ENCODE measurements at places on chromosomes 6 and 20.

DNA sequence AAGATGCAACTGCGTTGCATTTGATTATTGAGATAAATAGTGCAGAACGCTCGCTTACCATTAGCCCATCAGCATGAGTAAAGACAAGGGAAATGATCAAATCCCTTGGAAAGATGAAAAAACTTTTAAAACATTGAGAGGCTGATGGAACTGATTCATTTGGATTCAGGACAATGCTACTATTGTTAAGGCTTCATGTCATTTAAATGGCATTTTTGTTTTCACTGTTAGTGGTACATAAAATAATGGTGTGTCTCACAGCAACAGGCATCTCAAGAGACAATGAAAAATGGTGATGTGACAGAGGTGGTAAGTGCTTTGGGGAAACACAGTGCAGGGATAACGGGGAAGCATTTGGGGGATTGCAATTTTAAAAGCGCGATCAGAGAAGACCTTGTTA lies 159.7 kb upstream of the KCNG1 start:
- DNase-seq: no peak

- DNase-seq: no peak
These were observed 7.8 kb downstream of the RBM38 start for GRCh38 chr20:57398901-57399535.

DNA sequence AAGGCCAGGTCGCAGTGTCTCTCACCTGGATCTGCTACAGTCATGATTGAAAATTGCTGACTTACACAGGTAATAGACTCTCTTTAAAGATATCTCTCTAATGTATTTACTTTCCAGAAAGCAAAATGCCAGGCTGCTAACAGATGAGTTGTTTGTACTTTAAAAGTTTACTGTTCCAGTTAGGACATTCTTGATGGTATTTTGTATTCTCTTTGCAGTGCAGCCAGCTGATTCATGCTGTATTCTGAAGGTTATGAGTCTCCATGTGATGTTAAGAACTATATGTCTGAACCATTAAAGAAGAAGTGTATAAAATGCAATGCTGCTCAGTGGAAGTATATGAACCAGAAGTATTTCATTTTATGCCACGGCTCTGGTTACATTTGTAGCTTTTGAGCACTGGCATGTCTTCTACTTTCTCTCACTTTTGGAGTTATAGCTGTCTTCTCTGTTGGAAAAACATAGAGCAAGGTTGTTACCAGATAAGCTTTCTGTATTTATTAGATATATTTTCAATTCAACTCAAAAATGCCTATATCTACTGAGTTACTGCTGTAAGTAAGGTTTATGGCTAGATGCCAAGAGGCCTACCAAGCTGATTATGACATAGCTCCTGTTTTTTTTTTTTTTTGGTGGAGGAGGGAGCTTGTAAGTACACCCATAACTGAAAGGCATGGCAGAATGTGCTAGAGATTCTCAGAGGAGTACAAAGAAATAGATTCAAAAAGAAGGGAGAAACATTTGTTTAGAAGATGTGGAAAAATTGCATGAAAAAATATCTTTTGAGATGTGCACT lies 130.5 kb upstream of the MAN1A1 start:
- no peak for DNase-seq

GRCh38 chr6:108788416-108788815 lies 59.8 kb upstream of the ARMC2 start:
- no peak for DNase-seq

- no peak for DNase-seq
These were observed 1.3 kb downstream of the ATRN start for GRCh38 chr20:3472105-3472504.

DNA sequence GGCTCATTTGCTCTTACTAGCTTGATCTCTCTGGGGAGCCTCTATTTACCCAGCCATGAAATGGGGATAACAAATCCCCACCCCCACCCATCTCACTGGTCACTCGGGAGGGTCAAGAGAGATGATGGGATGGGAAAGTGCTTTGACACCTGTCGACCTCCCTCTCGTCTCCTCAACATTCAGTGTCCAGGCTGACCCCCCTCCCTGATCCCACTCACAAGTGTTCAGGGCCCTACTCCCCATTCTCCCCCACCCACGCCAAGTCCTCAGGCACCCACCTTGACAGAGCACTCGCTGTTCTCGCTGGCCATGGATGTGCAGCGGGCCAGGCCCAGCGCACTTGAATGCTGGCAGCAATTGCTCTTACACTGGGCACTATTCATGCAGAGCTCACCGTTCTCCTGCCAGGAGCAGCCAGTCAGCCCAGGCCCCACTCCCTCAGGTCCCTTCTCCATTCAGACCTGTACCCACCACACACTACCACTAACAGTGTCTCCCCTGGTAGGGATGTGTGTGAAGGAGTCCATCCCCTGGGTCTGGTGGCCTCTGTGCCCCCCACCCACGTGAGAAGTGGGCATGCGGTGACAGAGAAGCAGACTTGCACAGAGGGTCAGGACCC lies 1.6 kb downstream of the CLPS start:
- DNase-seq: no peak

GRCh38 chr6:108803982-108804490 lies 44.2 kb upstream of the ARMC2 start:
- DNase-seq: no peak

- DNase-seq: no peak
These were observed 14.2 kb downstream of the MANBAL start for GRCh38 chr20:37303637-37304036.

GRCh38 chr6:34174846-34175399 lies 29.0 kb upstream of the GRM4 start:
- no peak for DNase-seq

Measured in esophagus muscularis mucosa (tissue), 4 donors.